CD4-positive, alpha-beta T cell treated with Interferon gamma for 1 hour (primary cell): ENCODE measurements at places on chromosomes 3 and 15.

GRCh38 chr3:37521429-37521828 lies 340.3 kb upstream of the CTDSPL start:
- DNase-seq = no peak

DNA sequence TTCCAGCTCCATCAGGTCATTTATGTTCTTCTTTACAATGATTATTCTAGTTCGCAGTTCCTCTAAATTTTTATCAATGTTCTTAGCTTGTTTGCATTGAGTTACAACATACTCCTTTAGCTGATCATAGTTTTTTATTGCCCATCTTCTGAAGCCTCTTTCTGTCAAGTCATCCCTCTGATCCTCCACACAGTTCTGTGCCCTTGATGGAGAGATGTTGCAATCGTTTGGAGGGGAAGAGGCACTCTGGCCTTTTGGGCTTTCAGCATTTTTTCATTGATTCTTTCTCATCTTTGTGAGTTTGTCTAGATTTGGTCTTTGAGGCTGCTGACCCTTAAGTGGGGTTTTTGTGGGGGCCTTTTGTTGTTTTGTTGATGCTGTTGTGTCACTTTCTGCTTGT lies 234.6 kb upstream of the CBLB start:
- no peak for DNase-seq

DNA sequence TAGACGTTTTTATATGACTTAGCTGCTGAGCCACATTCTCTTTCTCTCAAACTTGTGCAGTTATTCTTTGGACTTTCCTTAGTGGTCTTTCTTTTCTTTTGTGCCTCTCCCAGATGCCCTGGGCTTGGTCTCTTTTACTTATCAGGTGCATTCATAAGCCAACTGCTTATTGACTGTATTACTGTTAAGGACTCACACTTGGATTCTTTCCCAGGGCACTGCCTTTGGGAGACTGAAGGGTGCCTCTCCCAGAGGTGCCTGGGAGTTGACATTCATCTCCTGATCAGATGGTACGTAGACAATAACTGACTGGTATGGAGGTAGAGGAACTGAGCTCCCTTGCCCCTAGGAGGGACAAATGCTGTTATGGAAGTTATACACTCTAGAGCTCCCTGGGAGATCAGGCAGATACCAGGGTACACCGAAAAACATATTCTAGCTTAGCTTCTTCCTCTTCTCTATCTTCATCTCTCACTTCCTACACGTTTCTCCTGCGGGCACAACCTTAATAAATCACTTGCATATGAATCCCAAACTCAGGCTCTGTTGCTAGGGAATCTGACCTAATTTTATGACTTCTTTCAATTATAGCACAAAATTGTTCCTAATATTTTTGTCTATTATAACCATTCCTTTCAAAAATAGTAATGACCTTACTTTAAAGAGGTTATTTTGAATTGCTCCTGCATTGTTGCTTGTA lies 24.7 kb downstream of the PARP15 start:
- DNase-seq = no peak

DNA sequence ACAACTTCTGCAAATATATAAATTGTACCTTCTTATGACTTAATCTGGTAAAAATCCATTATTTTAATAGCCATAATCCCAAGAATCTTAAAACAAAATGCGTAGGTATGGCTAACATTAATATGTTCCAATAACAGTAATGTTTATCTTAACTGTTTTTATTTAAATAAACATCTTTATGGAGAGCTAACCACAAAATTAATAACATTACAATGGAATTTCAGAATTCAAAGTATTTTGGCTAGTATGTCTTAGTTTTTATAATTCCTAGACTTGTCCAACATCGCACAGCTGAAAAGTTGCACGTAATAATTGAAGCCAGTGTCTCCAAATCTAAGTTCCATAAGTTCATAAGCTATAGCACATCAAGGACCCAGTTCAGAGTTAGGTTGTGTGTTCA lies 47.6 kb downstream of the ANKRD28 start:
- DNase-seq = no peak

- DNase-seq = no peak
These were observed 113.3 kb upstream of the RORA start for GRCh38 chr15:61342390-61342789.
